Activated T-helper 1 cell treated with Interleukin-2 at 50 U/mL for 16 hours (primary cell): ENCODE measurements at places on chromosomes 16 and 17.

GRCh38 chr16:22318690-22319358 lies 21.6 kb downstream of the POLR3E start:
- peak; percentile 38 for DNase-seq

GRCh38 chr16:17691106-17691898 lies 220.5 kb upstream of the XYLT1 start:
- no peak for DNase-seq

DNA sequence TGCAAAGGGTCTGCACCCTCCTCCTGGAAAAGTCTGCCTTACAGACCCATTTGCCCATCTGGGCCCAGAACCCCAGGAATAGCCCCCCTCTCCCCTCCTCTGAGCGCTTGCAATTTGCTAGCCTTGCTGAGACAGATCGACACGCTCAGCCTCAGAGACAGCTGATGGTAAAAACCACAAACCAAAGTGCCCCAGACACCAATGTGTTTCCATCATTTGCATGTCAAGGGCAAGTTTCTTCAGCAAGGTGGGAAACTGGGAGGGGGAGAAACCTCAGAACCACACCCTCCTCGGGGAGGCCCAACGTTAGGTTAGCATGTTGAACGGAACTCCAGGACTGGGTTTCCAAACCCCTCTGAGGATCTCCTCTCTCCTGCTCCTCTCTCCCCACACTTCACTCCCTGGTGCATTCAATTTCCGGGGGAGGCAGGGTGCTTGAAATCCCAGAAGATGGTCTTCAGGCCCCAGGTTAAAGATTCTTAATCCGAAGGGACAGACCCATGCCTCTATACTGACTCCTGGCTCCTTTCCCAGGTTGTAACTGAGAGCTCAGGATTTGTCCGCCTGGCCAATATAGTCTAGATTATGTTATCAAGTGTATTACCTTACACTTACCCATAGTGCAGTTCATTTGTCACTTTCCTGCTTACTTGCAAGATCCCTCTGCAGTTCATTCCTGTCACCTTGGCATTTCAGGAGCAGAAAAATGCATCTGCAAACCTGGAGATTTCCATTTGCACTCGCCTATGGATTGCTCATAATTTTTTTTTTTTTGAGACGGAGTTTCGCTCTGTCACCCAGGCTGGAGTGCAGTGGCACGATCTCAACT lies 1.3 kb upstream of the CUEDC1 start:
- DNase-seq, result no peak

DNA sequence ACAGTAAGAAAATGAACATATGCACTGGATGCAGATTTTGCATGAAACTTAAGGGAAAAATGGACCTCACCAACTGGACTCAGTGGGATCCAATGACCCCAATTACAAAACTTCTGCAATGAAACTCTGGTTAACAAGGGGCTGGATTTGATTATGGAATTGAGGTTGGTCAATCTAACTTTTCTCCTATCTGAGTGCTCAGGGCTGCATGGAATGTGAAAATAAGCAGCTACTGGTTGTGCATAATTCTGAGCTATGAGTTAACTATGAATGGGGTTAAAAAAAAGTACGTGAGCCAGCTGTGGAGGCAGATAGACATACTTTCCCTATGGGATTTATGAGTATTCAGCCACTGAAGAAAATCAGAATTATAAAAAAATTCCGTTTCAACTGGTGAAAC lies 9.2 kb downstream of the FAM20A start:
- no peak for DNase-seq

DNA sequence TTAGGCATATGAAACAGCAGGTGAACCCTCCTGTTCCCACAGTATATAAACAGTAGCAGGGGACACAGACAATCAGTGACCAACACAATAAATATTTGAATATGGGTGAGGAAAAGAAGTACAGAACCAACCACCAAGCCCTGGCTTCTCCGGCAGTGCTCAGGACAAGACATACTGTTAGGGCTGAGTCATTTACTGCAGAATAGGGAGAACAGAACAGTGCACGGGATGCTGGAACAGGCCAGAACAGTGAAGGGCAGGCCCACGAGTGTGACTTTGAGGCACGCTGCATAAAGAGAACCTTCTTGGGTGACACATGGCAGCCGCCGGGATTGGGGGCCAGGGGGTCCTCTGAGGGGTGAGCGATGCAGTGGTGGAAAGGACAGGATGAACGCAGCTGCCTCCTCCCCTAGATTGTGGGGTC lies 160.4 kb downstream of the CMIP start:
- no peak for DNase-seq

DNA sequence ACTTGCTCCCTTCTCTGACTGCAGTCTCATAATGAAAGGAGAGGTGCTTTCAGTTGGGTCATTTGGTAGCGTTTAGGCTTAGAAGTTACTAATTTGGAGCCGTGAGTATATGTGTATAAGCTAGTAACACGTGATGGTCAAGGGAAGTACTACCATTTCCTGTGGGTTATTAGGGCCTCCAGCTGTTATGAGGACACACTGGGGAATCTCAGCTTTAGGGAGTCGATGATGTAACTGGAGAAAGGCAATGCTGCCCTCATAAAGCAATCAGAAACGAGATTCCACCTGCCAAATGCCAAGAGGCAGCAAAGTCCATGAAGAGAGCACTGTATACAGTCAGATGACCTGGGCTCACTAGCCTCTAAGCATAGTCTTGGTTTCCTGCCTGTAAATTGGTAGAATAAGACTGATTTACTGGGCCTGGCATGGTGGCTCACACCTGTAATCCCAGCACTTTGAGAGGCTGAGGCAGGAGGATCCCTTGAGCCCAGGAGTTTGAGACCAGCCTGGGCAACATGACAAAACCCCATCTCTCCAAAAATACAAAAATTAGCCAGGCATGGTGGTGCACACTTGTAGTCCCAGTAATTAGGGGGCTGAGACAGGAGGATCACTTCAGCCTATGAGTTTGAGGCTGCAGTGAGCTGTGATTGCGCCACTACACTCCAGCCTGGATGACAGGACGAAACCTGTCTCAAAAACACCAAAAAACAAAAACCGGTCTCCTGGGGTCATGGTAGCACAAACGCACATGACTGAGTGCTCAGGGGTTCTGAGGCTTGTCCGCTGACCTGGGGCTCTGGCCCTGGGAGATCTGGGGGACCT lies 53.0 kb downstream of the SF3B3 start:
- DNase-seq, result no peak

DNA sequence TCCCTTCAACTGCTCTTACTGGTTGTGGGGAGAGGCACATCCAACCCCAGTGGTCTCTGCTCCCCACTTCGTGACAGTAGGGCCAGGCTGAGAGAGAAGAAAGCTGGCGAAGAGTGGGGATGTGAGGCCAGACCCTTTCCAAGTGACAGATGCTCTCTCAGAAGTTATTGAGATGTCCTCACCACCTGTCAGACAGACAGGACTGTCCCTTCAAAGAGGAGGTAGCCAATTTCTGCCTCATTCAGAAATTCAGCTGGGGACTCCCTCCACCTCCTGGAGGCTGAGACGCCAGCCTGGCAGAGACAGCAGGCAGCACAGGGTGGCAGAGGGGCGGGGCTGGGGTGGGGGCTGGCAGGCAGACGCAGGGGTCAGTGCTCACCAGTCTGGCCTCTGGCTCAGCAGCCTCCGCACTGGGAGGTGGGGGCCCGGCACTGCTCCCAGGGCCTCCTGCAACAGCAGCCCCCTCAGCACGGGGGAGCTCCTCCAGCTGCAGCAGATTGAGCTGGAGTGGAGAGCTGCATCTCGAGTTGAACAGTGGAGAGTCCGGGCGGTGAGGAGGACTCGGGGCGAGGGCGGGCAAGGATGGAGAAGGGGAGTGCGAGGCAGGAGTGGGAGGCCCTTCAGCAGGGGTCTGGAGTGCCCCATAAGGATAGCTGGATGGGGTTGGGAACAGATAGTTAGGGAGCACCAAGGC lies 9.2 kb downstream of the PER1 start:
- DNase-seq, result no peak

- no peak for DNase-seq
Measured at GRCh38 chr16:70790815-70791214, 10.1 kb downstream of the VAC14 start.

GRCh38 chr17:77208856-77209255 lies 68.1 kb downstream of the SEC14L1 start:
- DNase-seq, result no peak

- no peak for DNase-seq
Measured at GRCh38 chr17:8695916-8696415, 48.7 kb downstream of the CCDC42 start.

GRCh38 chr16:73713778-73714495 lies 582.7 kb upstream of the PSMD7 start:
- DNase-seq, result no peak

DNA sequence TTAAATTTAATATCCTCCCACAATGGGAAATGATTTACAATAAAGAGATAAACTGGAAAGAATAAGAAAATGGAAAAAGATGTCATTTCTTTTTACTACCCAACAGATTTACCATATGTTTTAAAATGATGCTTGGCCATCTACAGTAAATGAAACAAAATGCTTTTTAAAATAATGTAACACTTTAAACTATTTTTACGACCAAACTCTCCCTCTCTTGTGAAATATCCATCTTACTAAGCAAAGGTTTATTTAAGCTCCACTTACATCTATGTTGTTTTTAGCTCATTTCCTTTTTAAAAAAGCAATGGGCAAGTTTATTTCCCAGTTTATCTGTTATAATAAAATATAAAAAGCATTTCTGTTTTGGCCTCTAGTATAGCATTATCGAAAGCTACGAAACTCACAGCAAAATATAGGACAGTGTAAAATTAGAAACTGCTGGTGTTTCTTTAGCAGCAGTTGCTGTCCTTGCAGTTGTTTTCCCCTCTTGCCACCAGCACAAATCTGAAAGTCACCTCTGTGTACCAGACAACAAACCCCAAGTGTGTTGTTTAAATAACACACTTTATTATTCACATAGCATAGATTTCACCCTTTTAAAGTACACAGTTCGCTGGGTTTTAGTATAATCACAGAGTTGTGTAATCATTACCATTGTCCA lies 195.1 kb downstream of the CDRT15L2 start:
- no peak for DNase-seq

GRCh38 chr16:10352262-10352661 lies 33.6 kb upstream of the ATF7IP2 start:
- DNase-seq, result no peak

DNA sequence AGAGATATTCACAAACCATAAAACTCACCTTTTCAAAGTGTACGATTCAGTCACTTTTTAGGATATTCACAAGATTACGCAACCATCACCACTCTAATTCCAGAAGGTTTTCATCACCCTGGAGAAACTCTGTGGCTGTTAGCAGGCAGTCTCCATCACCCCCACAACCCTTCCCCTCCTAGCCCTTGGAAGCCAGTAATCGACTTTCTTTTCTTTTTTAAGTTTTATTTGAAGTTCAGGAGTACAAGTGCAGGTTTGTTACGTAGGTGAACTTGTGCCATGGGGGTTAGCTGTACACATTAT lies 363.5 kb downstream of the CPPED1 start:
- no peak for DNase-seq

DNA sequence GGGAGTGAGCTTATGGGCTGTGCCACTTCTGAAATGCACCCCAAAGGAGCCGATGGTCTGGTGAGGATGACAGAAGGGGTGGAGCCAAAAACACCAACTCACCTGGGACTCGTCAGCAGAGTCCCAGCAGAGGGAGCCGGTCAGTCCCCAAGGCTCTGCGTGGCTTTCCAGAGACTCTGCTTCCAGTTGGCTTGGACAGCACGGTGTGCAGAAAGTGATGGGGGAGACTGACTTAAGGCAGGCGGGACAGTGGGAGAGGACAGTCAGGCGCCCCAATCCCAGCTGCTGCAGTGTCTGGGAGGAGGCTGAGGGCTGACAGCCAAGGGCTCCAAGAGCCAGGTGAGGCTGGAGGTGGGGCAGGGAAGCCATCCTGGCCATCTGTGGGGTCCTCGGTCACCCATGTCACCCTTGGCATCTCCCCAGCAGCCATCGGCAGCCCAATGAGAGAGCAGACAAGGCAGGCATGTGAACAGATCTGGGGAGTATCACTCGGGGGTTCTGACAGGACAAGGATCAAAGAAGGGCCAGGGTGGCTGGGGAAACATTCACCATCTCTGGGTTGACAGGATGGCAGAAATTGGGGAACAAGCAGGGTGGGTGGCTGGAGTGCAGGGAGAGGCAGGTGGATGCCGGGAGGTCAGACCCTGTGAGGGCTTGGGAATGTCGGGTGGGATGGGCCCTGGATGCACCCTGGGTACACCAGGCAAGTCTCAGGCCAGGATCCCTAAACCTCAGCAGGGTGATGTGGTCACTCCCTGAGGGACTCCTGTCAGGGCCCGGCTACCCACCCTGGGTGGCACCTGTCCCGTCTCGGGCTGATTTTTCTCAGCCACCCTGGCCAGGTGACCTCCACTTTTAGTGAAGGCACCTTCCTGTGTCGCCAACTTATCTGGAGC lies 8.9 kb upstream of the KRTAP17-1 start:
- DNase-seq, result no peak

DNA sequence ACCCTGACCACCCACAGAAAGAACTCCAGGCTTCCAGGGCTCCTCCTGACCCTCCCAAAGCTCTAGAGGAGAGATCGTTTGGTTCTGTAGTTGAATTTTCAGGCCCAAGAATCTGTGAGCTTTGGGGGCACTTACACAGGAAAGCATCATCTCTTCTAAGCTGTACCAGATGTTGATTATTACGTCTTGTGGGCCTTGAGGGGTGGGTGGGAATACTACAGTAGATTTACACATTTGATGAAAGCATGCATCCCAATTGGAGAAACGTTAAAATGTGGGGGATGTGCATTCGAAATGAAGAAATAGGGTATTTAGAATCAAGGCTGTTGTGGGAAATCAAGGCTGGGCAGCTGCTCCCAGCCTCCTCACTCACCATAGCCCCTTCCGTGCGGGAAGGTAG lies 61.9 kb downstream of the MGAT5B start:
- no peak for DNase-seq

- DNase-seq, result no peak
Measured at GRCh38 chr17:40556198-40556661, 9.0 kb downstream of the CCR7 start.

DNA sequence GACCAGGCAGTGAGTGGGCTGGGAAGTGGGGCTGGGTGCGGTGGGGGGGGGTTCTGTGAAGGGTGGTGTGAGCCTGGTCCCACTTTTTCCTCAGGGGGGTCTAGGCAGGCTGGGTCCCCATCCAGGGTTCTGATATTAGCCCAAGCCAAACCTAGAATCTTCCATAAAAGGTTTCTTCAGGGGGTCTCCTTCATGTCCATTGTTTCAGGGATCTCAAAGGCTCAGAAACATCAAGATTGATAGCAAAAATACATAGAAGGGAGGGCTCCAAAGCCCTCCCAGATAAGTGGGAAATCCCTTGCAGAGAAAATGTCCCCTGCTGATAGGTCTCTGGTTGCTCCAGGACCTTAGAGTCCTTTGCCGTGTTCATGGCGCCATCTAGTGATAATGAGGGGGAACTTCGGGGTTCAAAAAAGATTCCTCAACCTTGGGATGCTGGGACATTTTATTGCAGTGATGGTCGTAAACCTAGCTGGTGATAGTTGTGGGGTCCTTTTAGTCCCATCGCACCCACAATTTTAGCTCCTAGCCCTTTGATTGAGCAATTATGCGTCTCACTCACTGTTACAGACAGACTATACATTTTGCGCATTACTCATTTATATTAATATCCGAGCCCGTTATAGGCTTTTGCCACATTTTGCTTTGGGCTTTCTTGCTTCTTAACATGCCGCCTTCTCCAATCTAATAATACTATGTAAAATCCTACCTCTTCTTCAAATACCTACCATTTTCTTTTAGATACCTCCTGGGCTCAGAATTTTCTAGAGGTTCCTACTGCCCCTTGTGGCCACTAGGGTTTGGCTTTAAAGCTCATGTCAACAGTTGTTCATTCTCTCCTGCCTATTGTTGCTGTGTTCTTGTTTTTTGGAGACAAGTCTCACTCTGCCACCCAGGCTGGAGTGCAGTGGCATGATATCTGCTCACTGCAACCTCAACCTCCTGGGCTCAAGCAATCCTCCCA lies 35.1 kb downstream of the IGF2BP1 start:
- no peak for DNase-seq

- DNase-seq, result no peak
Measured at GRCh38 chr17:27956601-27957445, 63.7 kb upstream of the LYRM9 start.
